Kidney glomerular epithelial cell (primary cell): ENCODE measurements at places on chromosomes 6 and 20.

DNA sequence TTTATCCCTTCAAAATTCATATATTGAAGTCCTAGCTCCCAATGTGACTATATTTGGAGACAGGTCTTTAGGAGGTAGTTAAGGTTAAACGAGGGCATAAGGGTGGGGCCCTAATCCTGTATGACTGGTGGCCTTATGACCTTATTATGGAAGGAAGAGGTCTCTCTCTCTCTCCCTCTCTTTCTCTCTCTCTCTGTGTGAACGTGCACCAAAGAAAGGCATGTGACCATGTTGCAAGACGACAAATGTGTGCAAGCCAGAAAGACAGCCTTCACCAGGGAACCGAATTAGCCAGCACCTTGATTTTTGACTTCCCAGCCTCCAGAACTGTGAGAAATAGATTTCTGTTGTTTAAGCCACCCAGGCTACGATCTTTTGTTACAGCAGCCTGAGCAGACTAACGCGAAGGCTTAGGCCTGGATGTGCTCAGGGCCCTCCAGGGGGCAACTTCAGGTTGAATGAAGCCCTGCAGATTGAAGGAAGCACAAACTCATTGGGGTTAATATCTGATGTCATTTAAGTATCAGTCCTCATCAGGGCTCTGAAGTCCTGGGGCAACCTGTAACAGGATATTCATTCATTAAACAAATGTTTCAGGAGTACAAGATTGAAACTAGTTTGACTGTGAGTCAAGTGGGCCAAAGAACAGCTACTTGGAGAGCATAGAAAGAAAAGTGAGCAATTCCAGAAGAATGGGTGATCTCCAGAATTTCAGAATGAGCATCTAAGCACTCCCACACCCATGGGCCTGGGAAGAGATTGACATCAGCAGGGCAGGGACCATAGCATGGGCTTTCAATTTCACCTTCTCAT is 157.4 kb upstream of the TNFAIP3 start:
- DNase-seq, result peak; percentile 45

DNA sequence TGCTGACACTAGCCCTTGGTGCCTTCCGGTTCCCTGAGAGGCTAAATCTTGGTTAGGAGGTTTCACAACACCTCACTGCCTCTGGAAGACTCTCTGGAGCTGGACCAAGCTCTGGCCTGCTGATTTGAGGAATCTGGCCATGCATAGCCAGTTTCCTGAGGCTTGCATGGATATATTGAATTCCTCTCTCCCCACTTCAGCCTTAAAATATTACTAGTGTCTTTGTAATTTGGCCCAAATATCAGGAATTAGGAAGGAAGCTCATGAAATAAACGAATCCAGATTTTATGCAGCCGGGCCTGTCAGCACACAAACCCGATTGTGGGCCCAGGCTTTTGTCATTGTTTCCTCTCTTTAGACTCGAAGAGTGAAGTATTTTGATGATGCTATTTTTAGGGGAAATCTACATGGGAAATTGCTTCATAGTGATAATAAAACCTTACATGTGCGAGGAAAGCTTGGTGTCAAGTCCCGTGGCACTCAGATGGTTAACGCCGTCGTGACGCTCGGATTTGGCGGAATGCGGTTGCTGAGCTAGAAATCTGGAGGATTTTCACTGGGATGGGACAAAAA is 144.4 kb downstream of the PHACTR3 start:
- no peak for DNase-seq

DNA sequence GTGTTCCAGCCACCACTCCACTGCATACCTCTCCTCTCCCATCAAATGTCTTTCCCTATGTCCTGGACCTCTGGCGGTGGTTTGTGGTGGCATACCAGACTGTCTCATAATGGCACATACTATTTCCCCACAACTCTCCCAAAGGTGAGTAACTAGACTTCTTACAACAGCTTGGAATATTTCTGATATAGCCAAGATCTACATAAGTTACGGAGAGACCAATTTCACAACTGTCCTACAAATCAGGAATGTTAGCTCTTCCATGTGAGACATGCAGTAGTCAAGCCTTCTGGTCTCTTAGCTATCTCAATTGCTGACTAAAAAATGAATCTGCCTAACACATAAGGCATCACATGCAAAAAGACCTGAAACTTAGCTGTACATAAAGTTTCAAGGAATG is 588.9 kb downstream of the RNF144B start:
- DNase-seq, result no peak

DNA sequence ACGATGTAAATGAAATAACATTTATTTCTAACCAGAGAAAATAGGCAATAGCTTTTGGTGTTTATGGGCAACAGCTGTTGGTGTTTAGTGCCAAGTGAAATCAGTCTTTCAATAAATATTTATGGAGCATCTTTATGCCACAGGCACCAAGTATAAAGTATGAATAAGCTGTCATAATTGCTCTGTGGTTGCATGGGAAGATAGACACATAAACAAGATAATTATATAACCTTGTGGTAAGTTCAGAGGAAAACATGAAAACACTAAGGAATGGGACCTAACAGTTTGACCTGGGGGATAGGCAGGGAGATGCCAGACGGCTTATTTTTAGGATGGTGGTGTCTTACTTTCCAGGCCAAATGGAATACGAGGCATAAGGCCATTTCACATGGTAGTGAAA is 110.9 kb downstream of the GFRAL start:
- no peak for DNase-seq

- DNase-seq, result peak; percentile 23
These were observed 5.7 kb downstream of the ETV7 start for GRCh38 chr6:36381502-36382389.

DNA sequence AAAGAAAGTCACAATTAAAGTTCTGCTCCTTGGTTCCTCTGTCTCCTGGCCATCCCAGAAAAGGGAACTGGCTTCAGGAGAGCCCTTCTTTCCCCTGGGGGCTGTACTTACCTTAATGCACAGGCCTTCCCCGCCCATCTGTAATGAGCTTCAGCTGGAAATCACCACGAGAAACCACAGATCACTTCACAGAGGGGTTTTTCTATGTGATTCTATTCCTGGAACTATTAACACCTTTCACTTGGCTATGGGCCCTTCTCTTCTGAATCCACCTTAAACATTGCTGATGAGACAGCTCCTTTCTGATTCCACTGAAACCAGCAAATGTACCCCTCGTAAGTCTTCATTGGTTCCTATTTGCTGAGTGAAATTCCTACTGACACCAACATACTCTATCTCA is 80.7 kb downstream of the FOXF2 start:
- DNase-seq, result no peak

DNA sequence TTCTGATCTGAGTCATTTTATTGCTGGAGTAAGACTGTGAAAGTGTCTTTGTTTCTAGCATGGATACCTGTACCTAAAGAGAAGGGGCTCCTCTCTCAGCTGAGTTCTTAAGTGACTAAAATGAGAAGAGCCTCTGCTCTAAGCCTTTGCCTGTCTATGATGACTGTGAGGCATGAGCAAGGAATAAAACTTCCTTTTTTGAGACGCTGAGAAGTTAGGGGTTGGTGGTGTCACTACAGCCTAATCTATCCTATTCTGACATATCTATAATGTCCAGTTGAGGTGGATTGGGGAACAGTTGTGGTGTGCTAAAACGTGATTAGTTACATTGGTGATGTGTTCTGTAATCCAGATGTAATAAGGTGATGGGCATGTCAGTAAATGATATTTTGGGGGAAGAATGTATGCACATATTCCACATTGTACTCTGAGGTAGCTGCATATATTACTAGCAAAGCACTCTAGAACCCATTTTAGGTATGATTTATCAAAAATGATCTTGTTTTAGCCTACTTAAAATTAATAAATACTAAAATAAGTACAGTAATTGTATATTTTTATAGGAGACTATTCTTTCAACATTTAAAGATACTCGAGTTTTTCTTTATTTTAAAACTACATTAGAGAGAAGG is 18.1 kb downstream of the ADGRB3 start:
- no peak for DNase-seq

DNA sequence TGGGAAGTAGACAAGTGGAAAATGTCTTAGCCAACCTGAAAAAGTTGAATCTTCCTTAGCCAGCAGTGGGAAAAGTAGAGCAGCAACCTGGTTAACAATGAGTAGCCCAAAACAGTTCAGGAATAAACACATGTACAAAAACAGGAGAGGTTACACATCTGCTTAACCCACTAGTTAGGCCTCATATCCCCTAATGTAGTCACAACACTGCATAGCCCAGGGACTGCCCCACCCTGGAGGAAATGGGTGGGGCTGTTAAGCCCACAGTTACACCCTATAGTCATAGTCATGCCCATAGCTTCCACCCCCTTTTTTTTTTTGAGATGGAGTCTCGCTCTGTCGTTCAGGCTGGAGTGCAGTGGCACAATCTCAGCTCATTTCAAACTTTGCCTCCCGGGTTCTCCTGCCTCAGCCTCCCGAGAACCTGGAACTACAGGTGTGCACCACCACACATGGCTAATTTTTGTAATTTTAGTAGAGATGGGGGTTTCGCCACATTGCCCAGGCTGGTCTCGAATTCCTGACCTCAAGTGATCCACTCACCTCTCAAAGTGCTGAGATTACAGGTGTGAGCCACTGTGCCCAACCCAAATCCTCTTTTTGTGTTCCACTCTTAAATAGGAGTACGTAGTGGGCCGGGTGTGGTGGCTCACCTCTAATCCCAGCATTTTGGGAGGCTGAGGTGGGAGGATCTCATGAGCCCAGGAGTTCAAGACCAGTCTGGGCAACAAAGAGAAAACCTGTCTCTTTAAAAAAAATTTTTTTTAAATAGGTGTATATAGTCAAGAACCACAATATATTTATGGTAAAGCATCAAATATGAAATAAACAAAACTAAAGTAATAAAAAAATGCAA is 24.5 kb downstream of the ILRUN start:
- DNase-seq, result no peak

DNA sequence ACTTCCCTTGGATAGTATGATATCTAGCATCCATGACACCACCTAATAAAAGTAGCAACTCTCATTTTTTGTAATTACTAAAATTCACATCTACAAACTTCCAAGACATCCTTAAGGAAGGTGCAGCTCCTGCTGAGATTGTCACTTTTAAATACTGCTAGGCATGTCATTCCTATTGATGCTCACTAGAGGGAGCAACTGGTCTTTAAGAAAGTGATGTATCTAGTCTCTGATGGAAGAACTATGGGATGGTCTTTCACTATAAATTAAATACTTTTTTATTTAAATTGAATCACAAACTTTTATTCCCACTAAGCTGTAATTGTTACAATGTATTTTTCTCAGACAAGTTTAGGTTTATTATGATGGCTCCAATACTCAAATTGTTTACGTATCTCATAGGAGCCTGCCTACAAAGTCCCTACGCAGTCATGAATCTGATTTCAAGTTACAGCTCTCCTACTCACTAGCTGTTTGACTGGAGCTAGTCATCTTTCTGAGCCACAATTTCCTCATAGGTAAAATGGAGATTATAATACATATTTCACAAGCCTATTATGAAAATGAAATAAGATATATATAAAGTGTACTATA is 8.1 kb upstream of the TSPYL1 start:
- peak; percentile 54 for DNase-seq

DNA sequence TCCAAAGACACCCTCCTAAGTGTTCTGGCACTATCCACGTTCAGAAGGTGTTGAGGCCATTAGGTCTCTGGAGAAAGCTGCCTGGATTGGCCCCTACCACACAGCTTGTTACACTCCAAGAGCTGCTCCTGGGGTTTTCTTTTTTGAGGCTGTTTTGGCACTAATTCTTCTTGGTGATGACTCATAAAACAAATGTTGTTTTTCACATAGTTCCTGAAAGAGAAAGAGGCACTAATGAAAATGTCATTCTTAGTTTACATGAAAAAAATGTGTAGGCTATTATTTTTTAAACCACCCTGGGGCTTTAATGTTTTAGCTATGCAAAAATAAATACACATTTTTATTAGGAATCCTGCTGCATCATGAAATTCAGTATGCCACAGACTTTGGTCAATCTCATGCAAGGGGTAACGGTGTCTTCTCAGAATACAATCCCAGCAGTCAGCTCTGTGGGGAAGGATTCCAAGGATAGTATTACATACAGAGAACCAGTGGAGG is 38.1 kb downstream of the TBPL1 start:
- DNase-seq, result peak; percentile 92

GRCh38 chr20:57450931-57451330 is 59.7 kb downstream of the RBM38 start:
- no peak for DNase-seq

GRCh38 chr6:48615041-48615440 is 504.0 kb upstream of the PTCHD4 start:
- DNase-seq, result no peak

DNA sequence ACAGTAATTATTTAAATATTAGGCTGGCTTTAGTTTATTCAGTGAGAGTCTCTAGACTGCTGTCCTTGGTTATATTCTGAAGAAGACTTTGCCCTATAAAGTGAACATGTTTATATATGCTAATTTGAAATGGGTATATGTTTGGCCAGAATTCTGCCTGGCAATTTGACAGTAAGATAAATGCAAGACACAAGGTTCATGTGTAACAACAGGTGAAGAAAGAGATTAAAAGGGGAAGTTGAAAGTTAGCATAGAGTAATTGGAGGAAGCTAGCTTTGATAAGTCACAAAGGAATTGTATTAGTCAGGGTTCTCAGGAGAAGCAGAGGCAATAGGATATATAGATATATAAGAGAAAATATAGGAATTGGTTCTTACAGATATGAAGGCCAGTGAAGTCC is 191.4 kb downstream of the CENPW start:
- DNase-seq, result no peak

DNA sequence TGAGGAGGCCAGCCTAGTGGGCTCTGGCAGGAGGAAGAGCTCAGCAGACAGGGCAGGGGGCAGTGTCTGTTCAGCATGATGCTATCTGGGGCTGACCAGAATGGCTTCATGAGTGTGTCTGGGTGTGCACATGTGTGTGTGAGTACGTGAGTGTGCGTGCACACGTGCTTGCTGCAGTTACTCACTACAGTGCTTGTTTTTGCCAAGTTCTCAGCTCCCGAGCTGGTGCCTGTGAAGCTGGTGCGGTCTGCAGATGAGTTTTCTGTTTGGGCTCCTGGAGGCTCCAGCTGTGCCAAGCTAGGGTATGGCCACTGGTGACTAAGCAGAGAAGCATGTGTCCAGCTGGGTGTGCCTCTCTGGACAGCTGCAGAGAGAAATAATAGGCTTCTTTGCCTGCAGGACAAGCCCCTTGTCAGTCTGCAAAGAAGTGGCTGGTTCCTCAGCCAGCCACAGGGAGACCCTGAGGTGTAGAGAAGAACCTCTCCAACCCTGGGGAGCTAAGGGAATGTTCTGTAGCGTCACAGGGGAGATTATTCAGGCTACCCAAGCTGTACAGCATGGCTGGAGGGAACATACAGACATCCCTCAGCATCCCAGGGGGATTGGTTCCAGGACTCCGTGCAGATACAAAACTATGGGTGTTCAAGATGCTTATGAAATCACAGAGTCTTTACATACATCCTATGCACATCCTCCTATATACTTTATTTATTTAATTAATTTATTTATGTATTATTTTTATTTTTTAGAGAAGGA is 40.2 kb upstream of the FAM50B start:
- peak; percentile 63 for DNase-seq

- no peak for DNase-seq
These were observed 449.4 kb upstream of the CDH4 start for GRCh38 chr20:60802676-60803075.

- DNase-seq, result no peak
These were observed 44.6 kb downstream of the BLTP3A start for GRCh38 chr6:34836451-34836850.
